ENCODE measurements at places on chromosomes 4 and X.

- DNase-seq, result no peak
These were observed 58.5 kb upstream of the PITX2 start for GRCh38 chr4:110681381-110681780.

DNA sequence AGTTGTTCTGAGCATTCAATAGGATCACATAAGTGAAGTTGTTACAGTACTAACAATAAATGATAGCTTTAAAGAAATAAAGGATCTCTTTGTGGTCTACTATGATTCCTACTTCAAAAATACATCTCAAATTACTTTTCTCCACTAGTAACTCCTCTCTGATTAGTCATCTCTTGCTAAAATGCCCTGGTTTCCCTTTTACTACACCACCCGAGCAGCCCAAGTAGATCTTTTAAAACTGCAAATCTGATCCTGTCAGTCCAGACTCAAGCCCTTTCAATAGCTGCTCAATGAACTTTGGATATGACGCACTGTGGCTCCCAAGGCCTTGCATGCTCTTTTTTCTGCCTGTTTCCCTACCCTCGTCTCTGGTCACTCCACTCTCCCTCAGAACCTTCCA, 97.5 kb downstream of the MAOA start:
- no peak for DNase-seq

GRCh38 chrX:39442332-39442731, 641.1 kb downstream of the MID1IP1 start:
- no peak for DNase-seq

DNA sequence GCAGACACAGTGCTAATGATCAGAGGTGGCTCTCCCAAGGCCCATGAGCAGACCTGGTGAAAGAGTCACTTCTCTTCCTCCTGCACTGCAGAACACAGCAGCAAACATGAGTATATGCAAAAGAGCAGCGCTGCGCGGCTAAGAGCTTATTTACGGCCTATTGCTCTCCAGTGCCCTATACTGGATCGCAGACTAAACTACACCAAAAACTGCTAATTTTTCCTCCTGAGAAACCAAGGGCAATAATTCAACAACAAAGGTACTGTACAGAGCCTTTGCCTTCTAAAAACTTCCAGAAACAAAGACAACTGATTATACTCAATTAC, 702.5 kb downstream of the ARAP2 start:
- DNase-seq, result no peak

DNA sequence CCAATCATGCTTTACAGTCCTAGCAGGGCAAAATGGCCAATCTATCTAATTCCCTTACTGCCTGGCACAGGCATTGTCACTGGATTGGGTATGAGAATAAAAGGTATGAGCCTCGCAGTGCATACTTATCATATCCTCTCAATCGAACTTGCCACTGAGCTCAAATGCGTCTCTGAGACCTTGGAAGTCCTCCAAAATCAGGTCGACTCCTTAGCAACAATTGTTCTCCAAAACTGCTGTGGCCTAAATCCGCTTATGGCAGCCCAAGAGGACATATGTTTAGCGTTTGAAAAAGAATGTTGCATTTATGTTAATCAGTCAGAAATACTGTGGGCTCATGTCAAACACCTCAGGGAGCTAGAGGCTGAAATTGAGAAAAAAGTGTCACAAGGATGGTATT, 69.7 kb downstream of the SPIN4 start:
- DNase-seq, result no peak
